WTC11 (cell line): ENCODE measurements at places on chromosomes 1 and 21.

GRCh38 chr1:44034423-44034822 lies 3.2 kb upstream of the SLC6A9 start:
- no peak for DNase-seq

DNA sequence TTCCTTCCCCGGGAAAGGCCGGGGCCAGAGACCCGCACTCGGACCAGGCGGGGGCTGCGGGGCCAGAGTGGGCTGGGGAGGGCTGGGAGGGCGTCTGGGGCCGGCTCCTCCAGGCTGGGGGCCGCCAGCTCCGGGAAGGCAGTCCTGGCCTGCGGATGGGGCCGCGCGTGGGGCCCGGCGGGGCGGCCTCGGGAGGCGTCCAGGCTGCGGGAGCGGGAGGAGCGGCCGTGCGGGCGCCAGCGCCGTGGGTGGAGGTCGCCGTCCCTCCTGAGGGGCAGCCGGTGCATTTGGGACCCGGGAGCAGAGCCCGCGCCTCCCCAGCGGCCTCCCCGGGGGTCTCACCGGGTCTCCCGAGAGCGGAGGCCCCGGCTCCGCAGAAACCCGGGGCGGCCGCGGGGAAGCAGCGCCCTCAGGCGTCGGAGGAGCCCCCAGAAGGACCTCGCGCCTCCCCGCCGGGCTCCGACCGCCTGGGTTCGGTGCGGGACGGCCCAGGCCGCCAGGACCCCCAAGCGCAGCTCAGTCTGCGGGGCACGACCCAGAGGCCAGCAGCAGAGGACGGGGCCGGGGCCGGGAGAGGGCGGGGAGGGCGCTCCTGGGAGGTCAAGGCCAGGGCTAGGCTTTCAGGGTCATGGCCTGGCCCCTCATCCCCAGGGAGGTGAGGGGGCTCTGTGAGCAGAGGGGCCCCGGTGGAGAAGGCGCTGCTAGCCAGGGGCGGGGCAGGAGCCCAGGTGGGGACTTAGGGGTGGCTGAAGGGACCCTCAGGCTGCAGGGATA lies 7.2 kb upstream of the SLX9 start:
- no peak for DNase-seq

DNA sequence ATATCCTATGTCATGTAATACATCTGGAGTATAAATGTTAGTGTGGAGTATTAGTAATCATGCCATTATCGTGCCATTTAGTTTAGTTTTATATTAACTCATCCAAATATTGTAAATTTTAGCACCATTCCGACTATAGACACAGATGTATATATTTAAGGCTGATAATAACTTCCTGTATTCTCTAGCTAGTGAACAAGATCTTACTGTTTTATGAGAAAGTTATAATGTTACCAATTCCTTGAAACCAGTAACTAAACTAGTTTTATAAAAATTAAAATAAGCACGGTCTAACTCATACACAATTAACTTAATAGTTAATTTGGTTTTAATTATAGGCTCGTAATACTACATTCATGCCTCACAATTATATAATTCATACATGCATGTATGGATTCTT lies 808.6 kb downstream of the USP25 start:
- DNase-seq: no peak

GRCh38 chr1:43912607-43913006 lies 21.0 kb upstream of the ARTN start:
- peak; percentile 65 for DNase-seq

DNA sequence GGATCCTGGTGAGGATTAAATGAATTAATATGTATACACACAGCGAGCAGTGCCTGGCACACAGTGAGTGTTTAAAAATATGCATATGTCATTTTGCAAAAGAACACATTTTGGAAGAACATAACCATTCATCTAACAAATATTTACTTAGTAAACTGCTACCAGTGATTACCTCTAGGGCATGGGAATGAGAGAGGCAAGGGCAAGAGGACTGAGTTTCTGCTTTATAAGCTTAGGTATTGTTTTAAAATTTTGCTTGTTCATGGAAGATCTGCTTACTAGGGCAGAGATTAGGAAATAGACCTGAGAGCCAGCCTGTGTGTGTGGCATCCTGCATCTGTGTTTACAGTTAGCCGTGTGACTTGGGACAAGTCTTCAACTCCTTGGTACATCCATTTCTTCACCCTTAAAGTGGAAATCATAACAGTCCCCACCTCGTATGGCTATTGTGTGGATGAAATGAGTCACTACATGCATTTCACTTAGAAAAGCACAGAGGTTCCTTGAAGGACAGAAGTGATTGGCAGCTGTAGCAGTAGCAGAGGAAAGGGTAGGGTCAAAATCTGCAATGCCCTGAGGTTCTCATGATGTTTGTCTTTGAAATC lies 198.5 kb upstream of the FMN2 start:
- no peak for DNase-seq

DNA sequence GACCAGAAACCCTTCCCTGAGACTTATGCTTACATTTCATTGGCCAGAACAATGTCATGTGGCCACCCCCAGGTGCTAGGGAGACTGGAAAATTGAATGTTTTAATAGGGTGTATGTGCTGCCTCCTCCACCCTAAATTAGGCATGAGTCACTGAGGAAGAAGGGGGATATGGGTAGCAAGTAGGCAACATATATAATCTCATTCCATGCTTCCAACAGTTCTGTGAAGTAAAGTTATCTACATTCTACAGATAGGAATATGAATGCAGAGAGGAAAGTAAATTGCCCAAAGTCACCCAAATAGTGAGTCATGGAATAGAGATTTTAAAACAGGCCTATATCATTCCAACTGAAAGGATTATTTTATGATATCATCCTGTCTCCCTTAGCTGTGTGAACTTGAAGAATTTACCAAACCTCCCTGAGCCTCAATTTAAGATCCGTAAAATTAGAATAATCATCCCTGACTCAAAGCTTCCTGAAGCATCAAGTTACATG lies 168.6 kb upstream of the FGGY start:
- no peak for DNase-seq

DNA sequence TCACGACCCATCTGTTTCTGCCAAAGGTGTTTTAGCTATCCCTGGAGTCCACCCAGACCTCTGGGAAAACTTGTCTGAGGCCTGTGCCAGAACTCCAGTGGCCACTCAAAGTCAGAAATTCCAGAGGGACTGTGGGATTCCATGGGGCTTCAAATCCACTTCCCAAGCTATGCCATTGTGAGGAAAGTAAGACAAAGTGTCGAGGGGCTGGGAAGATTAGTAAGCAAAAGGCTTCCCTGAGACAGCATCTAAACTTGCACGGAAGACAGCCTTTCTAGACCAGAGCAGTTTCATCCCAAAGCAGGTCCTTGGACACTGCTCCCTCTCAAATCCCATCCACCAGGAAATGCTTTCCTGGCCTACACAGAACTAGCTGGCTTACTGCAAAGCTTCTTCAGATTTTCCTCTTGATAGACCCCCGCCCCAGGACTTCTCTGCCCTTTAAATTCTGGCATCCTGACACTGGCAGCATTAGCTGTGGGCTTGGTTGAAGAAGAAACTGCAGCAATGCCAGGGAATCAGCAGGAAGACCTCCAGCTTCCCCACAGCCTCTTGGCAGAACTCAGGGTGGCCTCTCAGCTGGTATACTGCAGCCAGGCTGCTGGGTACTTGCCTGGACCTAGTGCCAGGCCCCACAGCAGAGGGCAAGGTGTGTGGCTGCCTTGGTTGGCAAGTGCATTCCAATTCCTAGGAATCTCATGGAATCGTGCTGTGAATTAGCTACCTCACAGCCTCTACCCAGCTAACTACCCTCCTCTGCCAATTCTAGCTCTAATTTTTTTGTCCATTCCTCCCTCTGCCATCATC lies 27.3 kb upstream of the LMX1A start:
- DNase-seq: no peak

- no peak for DNase-seq
Observed at GRCh38 chr1:45995298-45995697, 137.1 kb downstream of the PIK3R3 start.

GRCh38 chr1:112017183-112017582 lies 27.7 kb upstream of the KCND3 start:
- DNase-seq: no peak

- DNase-seq: no peak
Observed at GRCh38 chr1:92980732-92981647, 19.7 kb upstream of the DIPK1A start.

DNA sequence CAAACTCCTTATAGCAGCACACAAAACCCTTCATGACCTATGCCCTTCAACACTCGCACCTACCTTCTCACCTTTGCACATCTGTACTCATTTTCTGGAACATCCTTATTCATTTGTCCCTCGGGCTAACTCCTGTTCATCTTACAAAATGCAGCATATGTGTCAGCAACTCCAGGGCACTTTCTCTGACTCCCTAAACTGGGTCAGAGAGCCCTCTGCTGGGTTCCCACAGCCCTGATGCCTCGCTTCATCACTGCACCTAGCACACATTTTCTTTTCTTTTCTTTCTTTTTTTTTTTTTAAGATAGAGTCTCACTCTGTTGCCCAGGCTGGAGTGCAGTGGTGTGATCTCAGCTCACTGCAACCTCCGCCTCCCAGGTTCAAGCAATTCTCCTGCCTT lies 54.0 kb downstream of the RAB3B start:
- no peak for DNase-seq

DNA sequence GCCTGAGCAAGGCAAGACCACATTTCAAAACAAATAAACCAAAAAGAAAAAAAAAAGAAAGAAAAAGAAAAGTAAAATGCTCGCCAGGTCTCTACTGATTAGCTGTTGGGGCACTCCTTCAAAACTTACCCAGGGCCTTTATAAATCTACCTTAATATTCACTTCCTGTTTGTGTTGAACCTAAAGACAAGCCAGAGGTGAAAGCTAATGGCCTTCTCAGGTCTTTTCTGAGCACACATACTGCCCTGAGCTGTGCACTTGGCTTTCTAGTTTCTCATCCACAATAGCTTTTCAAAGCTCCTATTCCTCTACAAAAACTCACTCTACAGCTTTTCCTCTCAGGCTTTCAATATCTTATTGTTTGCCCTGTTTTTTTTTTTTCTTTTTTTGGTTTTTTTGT lies 50.5 kb downstream of the RNF115 start:
- DNase-seq: no peak

GRCh38 chr1:102085896-102086295 lies 89.2 kb upstream of the OLFM3 start:
- no peak for DNase-seq

DNA sequence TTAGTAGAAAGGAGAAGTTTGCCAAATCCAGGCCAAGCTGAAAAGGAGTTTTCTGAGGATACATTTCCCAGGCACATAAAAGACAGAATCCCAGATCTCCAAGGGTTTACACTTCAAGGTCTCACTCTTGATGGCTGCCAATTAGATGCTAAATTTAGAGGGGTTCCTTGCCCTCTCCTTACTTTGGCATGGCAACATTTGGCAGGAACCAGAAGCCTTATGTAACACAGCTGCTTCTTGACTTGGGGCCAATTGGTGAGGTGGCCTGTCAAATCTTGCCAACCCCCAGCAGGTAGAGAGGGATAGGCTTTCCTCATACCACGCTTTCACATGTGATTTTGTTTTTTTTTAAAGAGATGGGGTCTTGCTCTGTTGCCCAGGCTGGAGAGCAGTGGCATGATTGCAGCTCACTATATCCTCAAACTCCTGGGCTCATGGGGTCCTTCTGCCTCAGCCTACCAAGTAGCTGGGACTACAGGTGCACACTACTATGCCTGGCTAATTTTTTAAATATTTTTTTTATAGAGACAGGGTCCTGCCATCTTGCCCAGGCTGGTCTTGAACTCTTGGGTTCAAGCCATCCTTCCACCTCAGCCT lies 25.2 kb upstream of the NKAIN1 start:
- DNase-seq: no peak

DNA sequence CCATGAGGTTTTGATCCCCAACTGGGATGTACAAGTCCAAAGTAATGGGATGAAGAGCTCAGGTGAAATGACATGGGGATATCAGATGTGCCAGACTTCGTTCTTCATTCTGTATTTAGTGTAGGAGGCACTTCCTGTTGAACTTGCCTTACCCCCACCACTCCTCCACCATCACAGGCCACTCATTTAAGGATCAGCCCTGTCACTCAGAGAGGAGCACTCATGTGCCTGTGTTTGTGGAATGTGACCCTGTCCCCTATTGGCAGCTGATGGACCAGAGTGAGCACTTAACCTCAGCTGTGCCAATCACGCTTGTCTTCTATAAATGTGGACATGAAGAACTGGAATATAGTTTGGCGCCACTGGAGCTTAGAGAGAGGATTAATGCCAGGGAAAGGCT lies 91.4 kb upstream of the CTTNBP2NL start:
- DNase-seq: no peak

- DNase-seq: no peak
Observed at GRCh38 chr1:12450090-12450755, 167.8 kb downstream of the DHRS3 start.

DNA sequence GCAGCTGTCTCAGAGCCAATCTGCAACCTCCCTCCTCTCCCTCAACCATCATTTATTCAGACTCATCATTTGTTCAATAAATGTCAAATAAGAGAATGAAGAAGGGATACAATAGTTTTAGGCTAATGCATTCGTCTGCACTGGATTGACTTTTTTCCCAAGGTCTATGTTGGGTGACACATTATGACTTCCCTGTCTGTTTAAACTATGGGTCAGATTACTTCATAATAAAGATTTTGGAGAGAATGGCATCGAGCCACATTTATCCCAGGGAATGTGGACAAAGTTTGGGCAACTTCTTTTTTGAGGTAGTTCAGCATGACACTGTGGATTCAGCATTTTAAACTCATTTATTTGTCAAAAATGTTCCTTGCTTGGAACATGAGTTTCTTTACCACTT lies 107.4 kb upstream of the ADGRL2 start:
- no peak for DNase-seq

- DNase-seq: no peak
Observed at GRCh38 chr1:184033711-184034167, 3.8 kb downstream of the COLGALT2 start.

- no peak for DNase-seq
Observed at GRCh38 chr1:186762653-186763052, 66.1 kb upstream of the PLA2G4A start.

DNA sequence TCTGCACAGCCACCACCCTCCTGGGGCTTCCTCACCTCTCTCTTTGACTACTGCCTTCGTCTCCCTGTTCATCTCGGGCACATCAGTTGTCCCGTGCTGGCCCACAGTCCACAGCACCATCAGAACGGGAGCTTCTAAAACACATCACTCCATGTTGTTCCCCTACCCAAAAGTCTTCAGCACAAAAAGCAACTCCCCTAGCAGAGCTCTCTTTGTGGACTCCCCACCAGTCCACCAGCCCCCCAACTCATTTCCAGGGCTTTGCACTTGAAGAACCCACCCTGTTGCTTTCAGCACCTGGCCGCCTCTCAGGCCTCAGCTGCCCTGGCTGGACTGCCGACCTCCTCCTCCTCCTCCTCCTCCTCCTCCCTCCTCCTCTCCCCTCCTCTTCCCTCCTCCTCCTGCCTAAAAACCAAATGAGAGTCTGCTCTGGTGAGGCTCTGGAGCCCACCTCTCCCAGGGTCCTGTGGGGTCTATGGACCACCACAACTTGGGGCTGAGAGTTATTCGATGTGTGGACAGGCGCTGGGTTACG lies 251.2 kb upstream of the VAMP3 start:
- no peak for DNase-seq

- DNase-seq: no peak
Observed at GRCh38 chr1:44485229-44485933, 80.3 kb downstream of the RNF220 start.

- DNase-seq: no peak
Observed at GRCh38 chr1:61090546-61091202, 8.3 kb downstream of the NFIA start.
